ENCODE measurements at places on chromosomes 16 and 17.

DNA sequence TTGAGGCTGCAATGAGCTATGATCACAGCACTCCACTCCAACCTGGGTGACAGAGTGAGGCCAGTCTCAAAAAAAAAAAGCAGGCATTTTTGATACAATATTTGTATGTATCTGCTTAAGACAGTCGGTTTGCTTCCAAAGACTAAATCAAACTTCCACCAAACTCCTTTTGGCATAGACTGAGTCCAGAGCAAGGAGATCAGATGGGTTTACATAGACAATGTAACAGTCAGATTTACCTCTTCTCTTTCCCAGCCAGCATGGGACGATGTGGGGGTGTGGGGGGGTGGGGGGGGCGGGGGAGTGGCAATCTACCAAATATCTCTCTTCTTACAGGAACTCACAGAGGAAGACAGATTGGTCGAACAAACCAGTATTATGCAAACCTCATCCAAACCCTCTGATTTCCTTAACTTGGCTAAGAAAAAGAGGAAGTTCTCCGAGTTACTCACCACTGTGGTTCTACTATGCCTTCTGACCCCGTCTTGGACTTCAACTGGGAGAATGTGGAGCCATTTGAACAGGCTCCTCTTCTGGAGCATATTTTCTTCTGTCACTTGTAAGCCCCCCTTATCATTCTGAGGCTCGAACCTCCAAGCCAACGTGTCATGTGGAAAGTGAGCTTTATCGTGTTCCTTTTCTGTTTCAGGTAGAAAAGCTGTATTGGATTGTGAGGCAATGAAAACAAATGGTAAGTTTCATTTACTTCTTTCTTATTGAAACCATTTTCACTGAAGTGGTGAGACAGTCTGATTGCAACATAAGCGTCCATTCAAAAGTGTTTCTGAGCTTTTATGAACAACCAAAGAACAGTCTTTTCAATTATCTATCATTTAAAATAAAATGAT is at the start of gene MILR1:
TSS of gene MILR1 (plus strand) at position 451 of the 848 bp plus-strand sequence. CDS start at position 505, 54 bp downstream.
- DNase-seq: no peak

- no peak for DNase-seq
Measured at GRCh38 chr17:37774504-37774903, 29.6 kb upstream of the HNF1B start.

DNA sequence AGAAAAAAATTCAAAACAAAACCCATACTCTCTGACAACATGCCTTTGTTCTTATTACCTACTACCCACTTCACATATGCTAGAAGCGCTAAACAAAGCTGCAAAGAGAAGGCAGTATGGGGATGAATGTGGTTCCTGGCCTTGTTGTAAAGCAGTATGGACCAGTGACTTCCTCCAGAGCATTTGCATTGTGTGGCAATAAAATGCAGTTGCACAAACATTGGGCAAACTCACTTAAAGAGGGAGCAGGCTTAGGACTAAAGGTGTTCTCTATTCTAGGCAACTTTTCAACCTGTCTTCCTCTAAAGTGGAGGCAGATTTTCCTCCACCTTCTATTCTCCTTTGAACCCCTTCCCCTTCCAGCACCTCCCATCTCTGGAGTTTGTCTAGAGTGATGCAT is 17.1 kb downstream of the TMIGD1 start:
- DNase-seq: no peak

GRCh38 chr17:9408868-9409829 is 166.5 kb downstream of the STX8 start:
- no peak for DNase-seq

- DNase-seq: no peak
Measured at GRCh38 chr17:16938031-16938430, 33.9 kb downstream of the TNFRSF13B start.

- no peak for DNase-seq
Measured at GRCh38 chr16:75922250-75922649, 196.0 kb upstream of the CPHXL start.

GRCh38 chr17:41586863-41587495 is at the start of gene KRT14:
Gene KRT14 (minus strand): TSS chr17:41586895. CDS start chr17:41586834, 61 bp downstream.
- DNase-seq: no peak

- no peak for DNase-seq
Measured at GRCh38 chr16:50313596-50314478, 47.5 kb downstream of the ADCY7 start.

Measured in neural crest cell (in vitro differentiated cells).